Activated CD4-positive, alpha-beta T cell treated with anti-CD3 and anti-CD28 coated beads for 24 hours (primary cell): ENCODE measurements at places on chromosomes 2 and 18.

DNA sequence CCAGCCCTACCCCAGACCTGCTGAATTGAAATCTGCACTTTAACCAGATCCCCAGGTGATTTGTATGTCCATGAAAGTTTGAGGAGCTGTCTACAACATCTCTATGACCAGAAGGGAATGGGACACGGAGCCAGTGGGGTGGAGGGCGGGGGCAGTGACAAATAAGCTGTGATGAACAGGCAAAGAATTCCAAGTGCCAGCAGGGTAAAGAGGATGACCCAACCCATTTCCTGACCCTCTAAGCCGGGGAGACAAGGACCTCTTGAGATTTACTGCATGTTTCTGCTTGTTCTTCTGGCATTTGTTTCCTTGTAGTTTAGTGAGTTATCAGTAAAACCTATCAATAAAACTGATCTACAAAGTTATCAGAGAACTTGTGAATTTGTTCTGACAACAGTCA lies 8.7 kb downstream of the TET3 start:
- DNase-seq = no peak

GRCh38 chr18:52999633-53000032 lies 659.6 kb downstream of the DCC start:
- DNase-seq = no peak

- no peak for DNase-seq
Measured at GRCh38 chr2:202689459-202689858, 54.7 kb downstream of the FAM117B start.

- DNase-seq = no peak
Measured at GRCh38 chr2:38465789-38466127, 88.7 kb upstream of the ATL2 start.

GRCh38 chr2:219099329-219099728 lies 38.6 kb upstream of the IHH start:
- DNase-seq = no peak

GRCh38 chr2:159905926-159906714 lies 108.1 kb upstream of the CD302 start:
- no peak for DNase-seq

DNA sequence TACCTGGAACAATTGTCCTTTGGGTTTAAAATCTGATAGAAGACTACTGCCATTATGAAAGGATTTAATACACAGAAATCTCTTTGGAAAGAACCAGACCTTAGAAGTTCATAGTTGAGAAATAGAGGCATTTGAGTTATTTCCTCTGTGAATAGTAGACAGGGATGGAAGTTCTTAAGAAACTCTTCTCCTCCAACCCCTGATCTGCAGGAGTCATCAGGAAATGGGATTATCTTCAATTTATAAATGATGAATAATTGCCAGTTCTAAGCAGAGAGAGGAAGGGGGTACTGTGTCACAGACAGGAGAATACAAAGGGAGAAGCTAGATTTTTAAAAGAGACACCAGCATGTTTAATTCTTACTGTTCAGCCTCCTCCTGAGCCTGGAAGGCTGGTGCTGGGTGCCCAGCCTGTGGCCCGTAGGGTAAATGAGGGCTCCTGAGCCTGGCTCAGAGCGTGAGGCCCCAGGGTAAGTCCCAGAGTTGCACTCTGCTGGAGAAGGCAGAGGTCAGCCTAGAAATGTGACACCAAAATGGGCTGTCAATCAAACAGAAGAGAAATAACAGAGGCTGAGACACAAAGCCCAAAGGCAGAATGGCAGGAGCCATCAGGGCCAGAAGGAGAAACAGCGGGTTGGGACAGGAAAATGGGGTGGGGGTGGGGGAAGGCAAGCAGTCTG lies 58.2 kb upstream of the PKDCC start:
- DNase-seq = no peak

- no peak for DNase-seq
Measured at GRCh38 chr2:8304821-8305766, 376.8 kb upstream of the ID2 start.

DNA sequence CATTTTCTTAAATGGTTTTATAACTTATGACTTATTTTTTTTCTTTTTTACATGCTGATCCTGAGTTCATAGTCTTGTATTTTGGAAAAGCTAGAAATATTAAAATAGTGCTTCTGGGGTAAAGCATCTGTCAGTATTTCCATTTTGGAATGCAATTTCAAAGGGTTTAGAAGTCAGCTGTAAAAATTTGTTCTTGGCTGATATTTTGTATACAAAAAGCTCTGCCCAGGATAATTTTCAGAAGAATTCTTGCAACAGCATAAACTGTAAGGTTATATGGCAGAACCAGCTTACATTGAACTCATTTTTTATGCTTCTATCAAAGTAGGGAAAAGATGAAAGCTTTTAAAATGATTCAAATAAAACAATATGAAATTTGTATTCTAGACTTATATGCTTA lies 97.4 kb downstream of the DIS3L2 start:
- DNase-seq = no peak

GRCh38 chr2:27638037-27638637 lies 9.3 kb downstream of the GPN1 start:
- DNase-seq = no peak

DNA sequence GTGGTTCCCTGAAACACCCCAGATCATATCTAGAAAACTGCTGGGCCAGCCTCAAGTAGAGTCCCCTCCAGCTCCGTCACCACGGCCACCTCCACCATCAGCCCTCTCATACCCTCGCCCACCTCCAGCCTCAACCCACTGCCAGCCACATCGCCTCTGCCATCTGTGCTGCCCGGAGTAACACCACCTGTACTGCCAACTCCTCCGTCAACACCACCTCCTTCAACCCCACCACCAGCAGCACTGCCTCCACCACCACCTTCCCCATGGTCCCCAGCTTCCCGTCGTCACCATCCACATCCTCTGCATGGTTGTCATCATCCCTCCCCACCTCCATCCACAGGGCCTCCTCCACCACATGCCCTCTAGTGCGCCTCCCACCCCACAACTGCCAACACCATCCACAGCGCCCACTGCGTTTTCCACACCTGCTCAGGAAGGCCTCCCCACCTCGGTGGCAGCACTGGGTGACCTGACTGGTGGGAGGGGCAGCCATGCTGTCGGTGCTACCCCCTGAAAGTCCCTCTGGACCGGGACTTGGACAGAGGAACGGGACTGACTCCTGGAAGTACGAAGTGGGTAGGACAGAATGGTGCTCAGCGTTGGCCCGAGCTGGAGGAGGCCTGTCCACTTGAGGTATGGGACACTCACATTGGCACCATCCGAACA lies 1.6 kb downstream of the SNED1 start:
- no peak for DNase-seq

GRCh38 chr2:134570676-134571075 lies 148.1 kb downstream of the TMEM163 start:
- no peak for DNase-seq

- DNase-seq = no peak
Measured at GRCh38 chr18:47110492-47111274, 39.6 kb downstream of the HDHD2 start.

DNA sequence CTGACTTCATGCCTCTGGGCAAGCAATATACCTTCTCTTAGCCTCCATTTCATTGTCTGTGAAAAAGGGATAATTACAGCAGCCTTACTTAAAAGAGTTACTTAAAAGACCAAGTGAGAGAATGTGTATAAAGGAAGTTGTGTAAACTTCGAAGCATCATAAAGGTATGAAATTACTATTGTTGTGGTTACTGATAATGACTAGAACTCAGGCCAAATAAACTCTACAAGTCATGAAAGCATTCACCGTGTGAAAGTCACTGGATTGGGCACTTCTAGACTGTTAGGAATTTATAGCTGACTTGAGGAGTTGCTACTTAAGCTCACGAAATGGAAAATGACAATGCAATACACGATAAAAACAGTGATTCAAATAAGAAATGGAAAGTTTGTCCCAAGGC lies 67.4 kb upstream of the HAAO start:
- no peak for DNase-seq

- DNase-seq = no peak
Measured at GRCh38 chr2:225916692-225917091, 517.2 kb downstream of the NYAP2 start.

GRCh38 chr2:96918092-96918753 lies 48.3 kb upstream of the SEMA4C start:
- no peak for DNase-seq

- DNase-seq = no peak
Measured at GRCh38 chr18:70037431-70038061, 89.9 kb upstream of the CD226 start.

DNA sequence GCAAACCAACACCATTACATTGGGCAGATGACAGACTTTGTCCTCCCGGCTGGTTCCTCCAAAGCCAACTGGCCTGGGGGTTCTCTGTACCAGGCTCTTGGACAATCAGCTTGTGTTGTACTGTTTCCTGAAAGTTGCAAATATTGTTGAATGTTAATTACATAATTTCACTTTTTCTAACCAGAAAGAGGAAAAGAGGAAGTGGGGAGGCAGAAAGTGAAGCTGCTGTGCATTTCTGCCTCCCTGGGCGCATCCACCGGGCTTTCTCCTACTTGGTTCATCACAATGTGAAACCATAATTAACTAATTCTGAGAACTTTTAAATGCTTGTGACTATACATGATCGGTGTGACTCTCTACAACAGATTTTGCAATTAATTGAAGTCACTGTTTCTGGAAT lies 10.1 kb downstream of the TWIST2 start:
- no peak for DNase-seq

GRCh38 chr18:57737400-57738060 lies 65.6 kb downstream of the ATP8B1 start:
- DNase-seq = no peak

DNA sequence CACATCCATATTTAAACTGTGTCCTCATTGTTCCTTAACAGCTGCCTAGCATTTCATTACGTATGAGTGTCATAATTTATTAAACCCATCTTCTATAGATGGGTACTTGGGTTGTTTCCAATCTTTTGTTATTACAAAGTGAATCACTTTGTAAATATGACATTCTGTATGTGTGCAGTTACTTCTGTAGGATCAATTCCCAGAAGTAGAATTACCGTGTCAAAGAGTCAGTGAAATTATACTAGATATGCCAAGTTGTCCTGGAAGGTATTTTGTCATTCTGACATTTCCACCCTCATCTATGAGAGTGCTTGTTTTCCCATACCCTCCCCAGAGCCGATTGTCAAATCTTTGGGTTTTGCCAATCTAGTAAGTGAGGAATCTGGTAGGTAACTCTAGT lies 194.5 kb upstream of the APCDD1 start:
- DNase-seq = no peak

- no peak for DNase-seq
Measured at GRCh38 chr2:21035282-21035973, 8.4 kb downstream of the APOB start.

DNA sequence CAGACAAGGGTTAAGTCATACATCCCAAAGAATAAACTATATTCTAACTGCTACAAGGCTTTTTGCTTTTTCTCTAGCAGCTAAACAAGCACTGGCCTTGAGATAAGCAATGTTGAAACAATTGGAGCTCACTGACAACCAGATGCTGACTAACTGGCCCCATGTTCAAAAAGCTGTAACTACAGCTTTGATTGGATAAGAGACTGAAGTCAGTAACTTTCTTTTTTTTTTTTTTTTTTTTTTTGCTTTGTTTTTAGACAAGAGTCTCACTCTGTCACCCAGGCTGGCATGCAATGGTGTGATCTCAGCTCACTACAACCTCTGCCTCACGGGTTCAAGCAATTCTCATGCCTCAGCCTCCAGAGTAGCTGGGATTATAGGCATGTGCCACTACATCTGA lies 45.4 kb upstream of the TMEM163 start:
- DNase-seq = no peak

GRCh38 chr2:18993756-18994338 lies 364.6 kb downstream of the OSR1 start:
- no peak for DNase-seq

DNA sequence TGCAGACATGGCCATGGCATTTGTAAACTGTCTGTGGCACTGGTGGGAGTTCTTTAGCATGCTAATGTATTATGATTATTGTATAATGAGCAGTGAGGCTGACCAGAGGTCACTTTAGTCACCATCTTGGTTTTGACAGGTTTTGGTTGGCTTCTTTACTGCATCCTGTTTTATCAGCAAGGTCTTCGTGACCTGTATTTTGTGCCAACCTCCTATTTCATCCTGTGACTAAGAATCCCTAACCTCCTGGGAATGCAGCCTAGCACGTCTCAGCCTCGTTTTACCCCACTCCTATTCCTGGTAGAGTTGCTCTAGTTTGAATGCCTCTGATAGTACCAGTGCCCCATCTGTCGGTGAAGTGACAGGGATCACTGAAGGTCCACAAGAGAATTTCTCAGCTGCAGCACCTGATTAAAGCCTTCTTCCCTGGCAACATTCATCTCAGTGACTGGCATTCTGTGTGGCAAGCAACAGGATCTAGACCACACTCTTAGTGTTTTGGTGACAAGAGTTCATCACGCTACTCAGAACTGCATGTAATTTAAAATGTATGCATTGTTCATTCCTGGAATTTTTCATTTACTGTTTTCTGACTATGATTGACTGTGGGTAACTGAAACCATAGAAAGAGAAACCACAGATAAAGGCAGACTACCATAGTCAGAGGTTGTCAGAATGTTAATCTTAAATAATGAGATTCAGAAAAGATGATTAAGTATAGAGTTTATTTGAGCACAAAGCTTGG lies 43.0 kb upstream of the GPR39 start:
- DNase-seq = no peak

GRCh38 chr2:46296216-46296839 lies 879 bp upstream of the EPAS1 start:
- DNase-seq = no peak

DNA sequence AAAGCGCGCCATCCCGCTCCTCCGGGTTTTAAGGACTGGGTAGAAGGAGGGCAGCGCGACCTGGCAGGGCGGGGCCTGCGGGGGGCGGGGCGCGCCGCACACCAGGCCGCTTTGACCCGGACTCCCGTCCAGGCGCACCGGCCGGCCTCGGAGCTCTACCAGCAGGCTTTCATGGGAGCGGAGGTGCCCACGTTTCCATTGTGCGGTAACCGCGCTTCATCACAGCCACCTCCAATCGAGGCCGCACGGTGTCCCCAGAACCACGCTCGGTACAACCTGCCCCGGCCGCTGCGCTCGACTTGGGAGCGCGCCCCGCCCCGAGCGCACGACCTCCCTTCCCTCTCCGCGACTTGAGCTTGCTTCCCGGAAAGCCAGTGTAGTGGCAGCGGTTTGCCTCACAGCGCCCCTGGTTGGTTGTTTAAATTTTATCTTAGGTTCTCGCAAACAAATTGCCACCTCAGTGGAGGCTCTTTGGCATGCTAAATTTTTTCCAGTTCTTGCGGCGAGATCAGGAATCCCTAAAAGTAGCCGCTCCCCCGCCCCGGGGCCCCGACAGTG lies 280 bp upstream of the CYP1B1 start:
- peak; percentile 21 for DNase-seq

DNA sequence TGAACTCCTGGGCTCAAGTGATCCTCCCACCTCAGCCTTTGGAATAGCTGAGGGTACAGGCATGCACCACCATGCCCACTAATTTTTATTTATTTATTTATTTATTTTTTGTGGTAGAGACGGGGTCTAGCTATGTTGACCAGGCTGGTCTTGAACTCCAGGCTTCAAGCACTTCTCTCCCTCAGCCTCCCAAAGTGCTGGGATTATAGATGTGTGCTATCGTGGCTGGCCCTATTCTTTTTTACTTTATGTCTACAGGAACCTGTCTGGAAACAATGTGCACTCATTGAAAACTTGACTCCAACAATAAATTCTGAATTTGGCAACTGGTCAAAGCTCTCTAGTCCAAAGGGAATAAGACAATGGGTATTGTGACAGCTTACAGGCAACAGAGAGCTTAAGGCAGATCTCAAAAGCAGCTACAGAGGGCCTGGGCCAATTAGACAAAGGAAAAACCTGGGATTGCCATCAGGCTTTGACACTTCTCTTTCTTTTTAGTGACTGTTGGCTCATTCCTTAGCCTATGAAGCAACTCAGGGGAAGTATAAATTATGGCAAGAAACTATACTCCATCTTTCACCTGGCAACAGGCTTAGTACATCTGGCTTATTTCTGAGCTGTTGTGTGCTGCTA lies 55.1 kb upstream of the RAPGEF4 start:
- DNase-seq = no peak
